Activated effector memory CD4-positive, alpha-beta T cell treated with Interleukin-2 at 50 U/mL for 16 hours (primary cell): ENCODE measurements at places on chromosomes 5 and 9.

DNA sequence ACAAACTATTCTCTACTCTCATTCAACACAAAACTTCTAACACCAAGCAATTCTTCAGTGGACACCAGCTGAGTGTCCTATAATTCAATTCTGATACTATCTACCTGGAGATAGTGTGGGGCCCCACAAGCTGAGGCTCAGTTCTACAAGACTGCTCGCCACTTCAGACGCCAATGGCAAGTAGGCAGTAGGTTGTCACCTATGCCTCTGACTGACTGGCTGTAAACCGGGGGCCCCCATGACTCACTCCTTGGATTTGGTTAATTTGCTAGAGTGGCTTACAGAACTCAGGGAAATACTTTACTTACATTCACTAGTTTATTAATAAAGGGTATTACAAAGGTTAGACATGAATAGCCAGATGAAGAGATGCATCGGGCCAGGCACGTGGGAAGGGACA is 21.5 kb downstream of the INIP start:
- DNase-seq: no peak

- DNase-seq: no peak
Observed at GRCh38 chr9:136838314-136839228, 3.7 kb upstream of the AJM1 start.

- no peak for DNase-seq
Observed at GRCh38 chr9:111691672-111692329, 30.4 kb downstream of the GNG10 start.

GRCh38 chr9:135622415-135623020 is 16.8 kb downstream of the GLT6D1 start:
- DNase-seq: no peak
